ENCODE measurements at places on chromosomes 6 and 20.

GRCh38 chr6:126312013-126312665 lies 27.8 kb upstream of the CENPW start:
- peak; percentile 11 for DNase-seq

GRCh38 chr6:110949679-110950285 lies 8.7 kb upstream of the GTF3C6 start:
- peak; percentile 43 for DNase-seq

DNA sequence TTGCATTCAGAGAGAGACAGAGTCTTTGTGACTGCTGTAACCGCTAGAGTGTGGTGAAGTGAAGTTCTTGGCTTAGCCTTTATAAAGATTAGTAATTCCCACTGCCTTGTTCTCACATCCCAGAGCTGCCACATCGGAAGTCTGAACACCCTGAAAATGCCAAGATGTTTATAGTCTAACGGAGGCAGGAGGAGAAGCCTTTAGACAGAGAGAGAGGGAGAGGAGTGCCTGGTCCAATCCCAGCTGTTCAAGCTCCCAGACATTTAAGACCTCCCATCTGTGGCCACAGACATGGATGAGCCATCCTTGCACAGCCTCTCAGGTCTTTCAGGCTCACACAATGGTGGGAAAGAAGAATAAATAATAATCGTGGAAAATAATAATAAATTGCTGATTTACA lies 1422.8 kb upstream of the EYS start:
- no peak for DNase-seq

GRCh38 chr6:53101006-53101405 lies 35.8 kb downstream of the FBXO9 start:
- DNase-seq: no peak

- DNase-seq: no peak
Observed at GRCh38 chr6:46760925-46761324, 14.2 kb downstream of the ANKRD66 start.

Data from fibroblast of skin of back (primary cell).